ENCODE measurements at places on chromosomes 1 and 21.

DNA sequence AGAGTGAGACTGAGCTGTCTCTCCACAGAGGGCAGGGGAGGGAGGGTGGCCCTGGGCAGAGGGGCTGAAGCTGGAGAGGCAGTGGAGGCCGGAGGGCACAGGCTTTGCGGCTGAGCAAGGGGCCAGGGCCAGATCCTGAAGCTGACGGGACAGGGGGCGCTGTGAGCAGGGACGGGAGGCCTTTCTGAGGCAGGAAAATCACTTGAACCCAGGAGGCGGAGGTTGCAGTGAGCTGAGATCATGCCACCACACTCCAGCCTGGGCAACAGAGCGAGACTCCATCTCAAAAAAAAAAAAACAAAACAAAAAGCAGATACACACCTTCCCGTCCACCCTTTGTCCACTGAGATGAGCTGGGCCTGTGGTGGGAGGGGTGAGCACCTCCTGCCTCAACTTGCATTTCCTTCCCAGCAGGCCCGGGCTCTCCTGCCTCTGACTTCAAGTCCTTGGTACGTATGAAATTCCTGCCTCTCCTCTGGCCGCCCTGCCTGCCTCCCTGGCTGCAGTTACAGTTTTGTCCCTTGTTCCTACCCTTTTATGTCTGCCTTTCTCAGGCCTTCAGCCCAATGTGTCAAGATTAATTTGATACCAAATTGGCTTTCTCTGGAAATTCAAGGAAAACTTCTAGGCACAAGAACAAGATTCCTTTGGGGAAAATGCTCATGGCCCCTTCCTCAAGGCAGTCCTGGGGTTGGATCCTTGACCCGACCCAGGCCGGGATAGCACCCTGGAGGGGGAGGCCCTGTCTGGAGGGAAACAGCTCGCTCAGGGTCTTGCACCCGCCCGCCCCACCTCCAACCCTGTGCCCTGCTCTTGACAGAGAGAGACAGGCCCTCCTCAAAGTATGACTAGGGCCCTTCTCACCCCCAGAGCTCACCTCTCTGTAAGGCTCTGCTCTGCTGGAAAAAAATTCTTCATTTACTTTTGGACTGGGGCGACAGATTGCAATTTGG is 11.2 kb upstream of the ADAMTSL4 start:
- no peak for DNase-seq

- no peak for DNase-seq
Observed at GRCh38 chr1:15308135-15308534, 61.1 kb downstream of the FHAD1 start.

DNA sequence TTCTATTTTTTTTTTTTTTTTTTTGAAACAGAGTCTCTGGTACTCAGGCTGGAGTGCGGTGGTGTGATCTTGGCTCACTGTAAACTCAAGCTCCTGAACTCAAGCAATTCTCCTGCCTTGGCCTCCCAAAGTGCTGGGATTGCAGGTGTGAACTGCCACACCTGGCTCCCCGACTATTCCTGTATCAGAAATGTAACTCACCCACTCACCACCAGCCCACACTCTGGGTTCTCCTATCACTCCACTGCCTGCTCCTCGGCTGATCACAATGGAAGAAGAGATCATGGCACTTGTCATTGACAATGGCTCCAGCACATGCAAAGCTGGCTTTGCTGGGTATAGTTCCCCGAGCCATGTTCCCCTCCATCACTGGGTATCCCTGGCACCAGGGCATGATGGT is 15.9 kb downstream of the RABIF start:
- no peak for DNase-seq

DNA sequence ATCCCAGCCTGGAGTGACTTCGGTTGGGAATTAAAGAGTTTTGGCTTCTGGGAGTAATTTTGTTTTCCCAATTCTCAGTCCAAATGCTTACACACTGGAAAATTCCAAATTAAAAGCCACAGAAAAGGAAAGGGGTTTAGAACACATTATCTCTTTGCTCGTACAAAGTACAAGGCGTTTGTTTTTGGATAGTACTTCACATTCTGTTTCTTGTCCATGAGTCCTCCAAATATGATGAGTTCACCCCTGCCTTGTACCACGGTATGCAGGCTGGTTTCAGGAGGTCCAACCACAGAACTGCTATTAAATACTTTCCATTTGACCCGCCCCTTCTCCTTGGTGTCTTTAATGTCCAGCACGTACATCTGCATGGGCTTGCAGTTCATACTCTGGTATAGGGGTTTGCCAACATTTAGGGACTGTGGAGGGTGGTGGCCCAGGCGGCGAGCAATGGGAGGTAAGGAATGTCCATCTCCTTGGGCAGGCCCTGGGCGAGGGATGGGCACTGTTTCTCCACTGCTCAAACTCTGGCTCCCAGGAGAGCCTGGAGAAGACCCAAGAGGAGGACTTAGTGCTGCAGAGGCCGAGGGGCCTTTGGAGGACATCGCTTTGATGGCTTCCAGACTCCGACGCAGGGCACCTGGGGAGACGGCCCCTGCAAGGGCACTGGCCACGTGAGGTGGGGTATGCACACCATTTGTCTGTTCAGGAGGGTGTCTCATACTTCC is 13.7 kb upstream of the CPLANE2 start:
- DNase-seq: no peak

GRCh38 chr1:156101880-156102279 is 12.6 kb upstream of the LMNA start:
- no peak for DNase-seq

- no peak for DNase-seq
Observed at GRCh38 chr1:31105646-31106045, 40.1 kb upstream of the PUM1 start.

DNA sequence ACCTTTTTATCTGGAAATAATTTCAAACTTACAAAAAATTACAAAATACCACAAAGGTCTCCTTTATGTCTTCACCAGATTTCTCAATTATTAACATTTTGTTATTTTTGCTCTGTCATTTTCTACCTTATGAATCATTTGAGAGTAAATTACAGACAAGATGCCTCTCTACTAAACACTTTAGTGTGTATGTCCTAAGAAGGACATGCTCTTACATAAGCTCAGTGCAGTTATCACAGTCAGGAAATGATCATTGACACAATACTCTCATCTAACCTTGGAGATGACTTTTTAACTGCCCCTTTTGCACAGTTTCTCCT is 378.9 kb upstream of the RUNX1 start:
- no peak for DNase-seq

- DNase-seq: no peak
Observed at GRCh38 chr21:31732597-31733550, 956 bp upstream of the SCAF4 start.

DNA sequence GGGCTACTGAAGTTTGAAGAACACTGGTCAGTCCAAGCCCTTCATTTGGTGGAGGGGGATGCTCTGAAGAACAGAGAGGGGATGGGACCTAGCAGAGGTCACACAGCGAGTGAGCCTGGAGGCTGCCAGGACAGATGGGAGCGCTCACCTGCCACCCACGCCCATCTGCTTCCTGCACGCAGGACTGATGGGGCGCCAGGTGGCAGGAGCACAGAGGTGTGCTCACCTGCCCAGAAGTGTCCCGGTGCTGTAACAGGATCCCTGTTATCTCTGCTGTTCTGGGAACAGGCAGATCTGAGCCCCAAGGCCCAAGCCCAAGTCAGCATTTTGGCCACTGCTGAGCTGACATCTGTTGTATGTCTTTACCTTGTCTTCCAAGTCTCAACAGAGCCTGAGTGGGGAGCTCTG is 40.5 kb downstream of the EPHB2 start:
- DNase-seq: no peak

DNA sequence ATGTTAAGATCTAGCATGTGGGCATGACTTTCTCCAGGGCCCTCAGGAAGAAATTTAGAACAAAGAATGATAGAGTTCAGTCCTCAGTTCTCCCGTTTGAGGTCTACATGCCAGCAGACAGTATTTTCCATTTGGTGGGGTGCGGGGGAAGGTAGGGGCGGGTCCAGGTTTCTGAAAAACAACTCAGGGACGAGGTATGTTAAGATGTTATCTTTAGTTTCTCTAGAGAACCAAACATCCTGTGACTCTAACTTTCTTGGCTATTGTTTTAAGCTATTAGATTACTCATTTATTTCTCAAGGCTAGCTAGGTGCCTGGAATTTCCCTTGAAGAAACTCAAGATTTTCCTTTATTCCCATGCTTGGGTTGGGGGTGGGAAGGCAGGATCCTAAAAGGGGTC is 42.3 kb upstream of the SYT14 start:
- DNase-seq: no peak

DNA sequence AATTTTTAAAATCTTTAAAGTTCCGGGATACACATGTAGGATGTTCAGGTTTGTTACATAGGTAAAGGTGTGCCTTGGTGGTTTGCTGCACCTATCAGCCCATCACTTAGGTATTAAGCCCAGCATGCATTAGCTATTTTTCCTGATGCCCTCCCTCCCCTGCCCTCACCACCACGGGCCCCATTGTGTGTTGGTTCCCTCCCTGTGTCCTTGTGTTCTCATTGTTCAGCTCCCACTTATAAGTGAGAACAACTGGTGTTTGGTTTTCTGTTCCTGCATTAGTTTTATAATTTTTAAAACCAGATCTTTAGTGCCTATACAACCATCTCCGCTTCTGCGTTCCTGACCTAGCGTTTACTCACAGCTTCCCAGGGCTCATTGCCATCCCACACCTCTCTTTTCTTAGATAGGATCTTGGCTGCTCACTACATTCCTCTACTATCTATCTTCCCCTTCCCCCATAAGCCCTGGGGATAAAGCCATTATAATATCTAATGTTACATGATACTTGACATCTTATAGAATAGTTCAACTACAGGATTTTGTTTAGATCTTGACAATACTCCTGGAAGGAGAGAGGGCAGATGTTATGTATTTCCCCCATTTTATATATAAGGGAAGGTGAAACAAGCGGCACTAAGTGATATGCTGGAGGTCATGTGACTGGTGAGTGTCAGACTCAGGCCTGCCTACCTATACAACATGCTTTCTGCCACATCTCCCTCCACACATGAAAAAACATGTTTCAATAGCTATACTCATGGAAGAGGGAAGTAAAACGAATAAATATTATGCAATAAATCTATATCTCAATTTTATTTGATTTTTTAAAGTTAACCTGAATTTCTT is 52.3 kb upstream of the DNAJC6 start:
- no peak for DNase-seq

GRCh38 chr1:53548031-53548491 is 88.9 kb downstream of the DMRTB1 start:
- DNase-seq: peak; percentile 8

DNA sequence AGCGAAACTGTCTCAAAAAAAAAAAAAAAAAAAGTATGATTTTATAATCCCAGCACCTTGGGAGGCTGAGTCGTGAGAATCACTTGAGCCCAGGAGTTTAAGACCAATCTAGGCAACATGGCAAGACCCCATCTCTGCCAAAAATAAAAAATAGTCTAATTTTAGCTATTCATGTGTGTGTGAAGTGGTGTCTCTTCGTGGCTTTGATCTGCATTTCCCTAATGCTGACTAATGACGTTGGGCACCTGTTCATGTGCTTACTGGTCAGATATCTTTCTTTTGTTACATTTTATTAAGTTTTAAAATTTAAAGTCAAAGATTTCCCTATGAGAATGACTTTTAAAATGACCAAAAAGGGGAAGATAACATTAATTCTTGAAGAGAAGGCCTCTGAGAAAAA is 31.0 kb downstream of the PSEN2 start:
- no peak for DNase-seq

- DNase-seq: no peak
Observed at GRCh38 chr1:80910426-80910825, 890.3 kb upstream of the ADGRL2 start.

DNA sequence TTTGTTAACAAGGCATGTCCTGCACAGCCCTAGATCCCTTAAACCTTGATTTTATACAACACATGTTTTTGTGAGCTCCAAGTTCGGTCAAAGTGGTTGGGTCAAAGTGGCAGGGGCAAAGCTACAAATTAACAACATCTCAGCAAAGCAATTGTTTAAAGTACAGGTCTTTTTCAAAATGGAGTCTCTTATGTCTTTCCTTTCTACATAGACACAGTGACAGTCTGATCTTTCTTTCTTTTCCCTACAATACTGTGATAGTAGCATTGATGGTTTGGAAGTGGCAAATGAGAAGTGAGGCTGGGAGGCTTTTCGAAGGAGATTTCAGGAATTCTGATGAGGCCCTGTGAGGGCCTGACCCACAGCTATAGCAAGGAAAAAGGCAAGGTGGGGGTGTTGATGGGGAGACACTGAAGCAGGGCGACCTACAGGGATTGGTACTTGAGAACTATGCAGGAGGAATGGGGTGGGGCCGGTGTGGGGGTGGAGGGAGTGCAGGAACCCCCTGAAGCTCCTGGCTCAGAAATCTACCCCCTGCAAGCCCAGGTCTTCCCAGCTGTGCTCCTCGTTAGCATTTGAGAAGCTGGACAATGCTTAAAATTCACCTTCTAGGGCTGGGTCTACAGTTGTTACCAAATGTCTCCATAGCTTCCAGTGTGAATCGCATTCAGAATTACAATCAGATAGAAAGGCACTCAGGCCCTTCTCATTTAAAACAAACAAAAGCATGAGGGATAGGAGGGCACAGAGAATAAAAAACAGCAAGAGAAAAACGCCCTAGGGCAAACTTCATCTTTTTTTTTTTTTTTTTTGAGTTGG is 102.6 kb upstream of the PPM1J start:
- DNase-seq: no peak

DNA sequence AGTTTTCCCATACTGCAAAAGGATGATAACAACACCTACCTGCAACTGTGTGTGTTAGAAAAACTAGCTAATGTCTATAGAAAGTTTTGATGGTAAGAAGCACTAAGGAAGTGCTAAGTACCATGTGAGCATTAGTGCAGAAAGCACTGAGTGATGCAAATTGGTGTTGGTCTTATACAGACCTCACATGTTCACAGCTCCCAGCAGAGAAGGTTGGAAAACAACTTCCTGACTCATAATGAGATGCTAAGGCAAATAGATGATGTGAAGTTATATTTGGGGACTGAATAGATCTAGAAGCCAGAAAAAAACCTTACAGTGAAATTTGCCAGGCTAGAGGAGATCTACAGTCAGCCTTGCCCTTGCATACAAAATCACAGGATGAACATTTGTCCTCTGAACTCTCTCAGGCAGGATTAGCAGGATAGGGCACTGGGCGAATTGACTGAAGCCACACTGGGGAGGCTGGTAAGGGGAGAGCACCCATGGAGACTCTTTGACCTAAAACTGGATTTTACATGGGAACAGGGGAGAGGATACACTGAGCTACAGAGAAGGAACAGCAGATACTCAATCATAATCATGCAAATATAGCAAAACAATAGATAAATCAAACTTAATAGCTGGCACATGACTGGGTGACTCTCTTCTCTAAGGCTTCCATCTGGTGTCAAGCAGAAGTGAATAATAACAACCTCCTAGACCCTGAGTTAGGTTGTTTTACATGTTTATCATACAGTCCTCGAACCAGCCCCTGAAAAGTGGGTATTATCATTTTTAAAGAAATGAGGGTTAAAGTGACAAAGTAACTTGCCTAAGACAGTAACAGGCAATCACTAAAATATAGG is 61.3 kb downstream of the ASTN1 start:
- DNase-seq: no peak

GRCh38 chr21:34351786-34352241 is 12.0 kb upstream of the KCNE2 start:
- no peak for DNase-seq

GRCh38 chr1:177302357-177303044 is 131.7 kb downstream of the BRINP2 start:
- DNase-seq: no peak
